ENCODE measurements at places on chromosomes 4 and X.

DNA sequence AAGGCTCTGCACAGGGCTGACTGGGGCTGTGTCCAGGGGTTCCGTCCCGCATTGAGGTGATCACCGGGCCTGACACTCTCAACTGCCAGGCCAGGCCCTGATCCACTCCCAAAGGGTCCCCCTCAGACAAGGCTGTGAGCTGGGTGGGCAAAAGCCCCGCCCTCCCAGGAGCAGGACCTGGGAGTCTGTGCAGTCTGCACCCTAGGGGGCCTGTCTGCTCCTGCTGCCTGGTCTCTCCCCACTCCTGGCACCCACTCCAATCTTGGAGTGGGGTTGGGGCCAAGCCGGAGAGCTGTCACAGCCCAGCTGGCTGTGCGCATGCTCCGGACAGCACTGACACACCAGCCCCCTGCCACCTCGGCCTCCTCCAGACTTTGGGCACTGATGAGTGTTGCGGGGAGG lies 9.4 kb upstream of the SPP1 start:
- no peak for DNase-seq

DNA sequence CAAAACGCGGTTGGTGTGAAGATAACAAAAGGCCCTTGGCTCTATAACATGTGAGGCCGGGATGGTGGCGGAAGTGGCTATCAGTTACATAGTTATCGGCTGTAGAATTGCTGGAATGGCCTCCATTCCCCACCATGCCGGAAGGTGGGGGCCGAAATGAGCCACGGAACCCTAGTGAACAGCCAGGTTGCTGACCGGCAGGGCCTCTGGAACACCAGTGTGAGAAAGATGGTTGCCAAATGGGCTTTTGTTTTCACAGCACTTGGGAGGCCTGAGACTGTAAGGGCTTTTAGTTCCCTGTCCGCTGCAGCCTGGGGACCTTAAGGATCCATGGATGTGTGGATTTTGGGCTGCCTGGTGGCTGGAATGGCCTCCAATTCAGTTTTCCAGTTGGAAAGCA lies 23.3 kb upstream of the ARX start:
- DNase-seq: no peak

DNA sequence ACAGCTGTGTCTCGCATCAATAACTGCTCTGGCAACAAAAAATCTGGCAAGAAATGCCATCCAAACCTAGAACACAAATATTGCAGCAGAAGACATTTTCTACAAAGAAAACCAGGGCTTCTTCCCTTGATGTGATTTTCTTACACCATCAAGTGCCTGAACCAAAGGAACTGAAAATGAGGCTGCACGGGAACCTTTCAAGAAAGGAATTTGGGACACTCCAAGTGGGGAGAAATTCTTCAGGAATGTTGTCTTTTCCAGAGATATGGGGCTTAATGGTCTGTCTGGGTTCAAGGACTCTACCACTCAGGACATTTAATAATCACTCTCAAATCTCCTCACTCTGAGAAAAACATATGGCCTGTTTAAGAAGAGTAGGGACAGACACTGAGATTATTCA lies 57.6 kb downstream of the PRDM5 start:
- DNase-seq: no peak

DNA sequence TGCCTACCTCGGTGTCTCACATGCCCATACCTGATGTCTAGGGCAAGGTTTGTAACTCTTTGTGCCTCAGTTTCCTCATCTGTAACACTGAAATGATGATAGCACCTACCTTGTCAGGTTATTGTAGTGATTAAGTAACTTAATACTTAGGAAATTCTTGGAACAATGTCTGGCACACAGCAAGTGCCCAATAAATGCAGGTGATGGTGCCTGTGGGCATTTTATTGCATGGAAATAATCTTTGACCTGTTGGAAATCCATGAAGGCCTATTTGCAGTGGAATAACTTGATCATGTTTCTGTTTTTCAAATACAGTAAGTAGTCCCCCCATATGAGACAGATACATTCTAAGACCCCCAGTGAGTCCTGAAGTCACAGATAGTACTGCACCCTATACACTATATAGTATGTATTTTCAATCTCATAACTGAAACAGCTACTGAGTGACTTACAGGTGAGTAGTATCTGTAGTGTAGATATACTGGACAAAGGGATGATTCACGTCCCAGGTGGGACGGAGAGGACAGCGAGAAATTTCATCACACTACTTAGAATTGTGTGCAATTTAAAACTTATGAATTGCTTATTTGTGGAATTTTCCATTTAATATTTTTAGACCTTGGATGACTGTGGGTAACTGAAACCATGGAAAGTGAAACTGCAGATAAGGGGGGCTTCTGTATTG lies 42.1 kb downstream of the AFF1 start:
- no peak for DNase-seq

- DNase-seq: peak; percentile 51
Measured at GRCh38 chrX:107684956-107685385, 56.7 kb downstream of the PRPS1 start.

DNA sequence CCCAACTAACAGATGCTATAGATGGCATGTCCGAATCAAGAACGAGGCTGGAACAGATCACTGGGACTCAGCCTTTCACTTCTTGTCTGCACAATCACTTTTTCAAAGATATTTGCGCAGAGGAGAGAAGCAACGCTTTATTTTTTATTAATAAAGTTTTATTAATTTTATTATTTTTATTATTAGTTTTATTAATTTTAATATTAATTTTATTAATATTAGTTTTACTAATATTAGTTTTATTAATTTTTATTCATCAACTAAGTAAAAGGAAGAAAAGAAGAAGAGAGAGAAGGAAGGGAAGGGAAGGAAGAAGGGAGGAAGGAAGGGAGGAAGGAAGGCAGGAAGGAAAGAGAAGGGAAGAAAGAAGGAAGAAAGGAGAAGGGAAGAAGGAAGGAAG lies 236.4 kb upstream of the HHIP start:
- DNase-seq: no peak

- no peak for DNase-seq
Measured at GRCh38 chr4:110543577-110543976, 67.6 kb downstream of the ENPEP start.

DNA sequence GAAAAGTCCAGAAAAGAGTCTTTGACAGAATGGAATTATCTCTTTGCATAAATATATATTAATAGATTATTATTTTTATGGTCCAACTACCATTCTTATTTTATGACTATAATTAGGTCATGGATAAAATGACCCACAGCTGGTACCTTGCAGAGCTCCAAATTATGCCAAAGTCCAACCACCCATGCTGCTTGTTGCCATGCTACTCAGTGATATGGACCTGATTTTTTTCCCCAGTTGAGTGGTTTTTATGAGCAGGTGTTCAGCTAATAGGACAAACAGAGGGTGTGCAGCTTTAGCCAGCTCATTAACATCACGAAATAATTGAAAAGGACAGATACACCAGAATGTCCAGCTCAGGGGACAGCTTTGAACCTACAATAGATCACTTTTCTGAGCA lies 9.7 kb downstream of the HOPX start:
- DNase-seq: no peak

GRCh38 chr4:179097741-179098140 lies 1655.5 kb upstream of the AGA start:
- no peak for DNase-seq

GRCh38 chr4:112515198-112516065 lies 548 bp downstream of the NEUROG2 start:
- DNase-seq: no peak
